ENCODE measurements at places on chromosomes 6 and 20.

DNA sequence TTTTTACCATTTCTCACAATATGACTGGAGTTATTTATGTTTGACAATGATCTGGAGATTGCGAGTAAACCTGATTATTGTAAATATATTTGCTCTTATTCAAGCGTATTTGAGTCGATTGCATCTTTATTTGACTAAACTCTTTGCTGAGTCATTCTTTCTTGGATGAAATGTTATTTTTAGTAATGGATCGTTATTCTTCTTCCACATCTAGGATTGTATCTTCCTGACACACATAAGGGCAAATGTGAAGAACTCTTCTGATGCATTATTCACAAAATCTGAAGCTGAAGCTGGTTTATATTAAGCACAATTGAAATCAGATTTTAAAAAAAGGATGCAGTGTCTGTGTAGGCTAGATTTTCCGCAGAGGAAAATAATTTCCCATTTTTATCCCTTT lies 68.2 kb downstream of the SEL1L2 start:
- no peak for DNase-seq

DNA sequence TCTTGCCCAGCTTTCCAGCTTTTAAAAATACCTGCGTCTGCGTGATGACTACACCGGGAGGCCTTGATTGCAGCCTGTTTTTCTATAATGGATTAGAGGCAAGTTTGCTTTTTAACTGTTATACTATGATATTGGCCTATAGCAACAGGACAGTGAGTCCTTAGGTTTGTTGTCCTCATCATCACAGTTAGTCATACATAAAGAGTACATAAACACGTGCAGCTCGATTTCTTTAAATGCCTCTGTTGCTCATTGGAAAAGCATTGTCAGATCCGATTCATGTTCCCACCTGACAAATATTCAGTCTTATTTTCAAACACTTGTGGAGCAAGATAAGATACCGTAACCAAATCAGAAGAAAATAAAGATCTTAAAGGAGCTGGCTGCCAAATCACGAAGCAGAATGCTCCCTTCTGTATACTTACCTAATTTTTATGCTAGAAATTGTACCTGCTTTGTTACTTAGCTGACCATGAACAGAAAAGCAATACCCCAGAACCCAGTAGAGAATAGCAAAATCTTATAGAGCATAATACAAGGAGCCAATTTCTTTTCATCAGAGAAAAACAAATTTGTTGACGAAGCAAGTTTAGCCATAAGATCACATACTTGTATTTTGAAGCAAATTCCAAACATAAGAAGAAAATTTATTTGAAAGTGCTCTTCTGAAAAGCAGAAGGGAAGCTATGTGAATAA lies 100.4 kb downstream of the TMEM200A start:
- DNase-seq = no peak

- no peak for DNase-seq
Observed at GRCh38 chr6:36714511-36714910, 16.9 kb downstream of the RAB44 start.

DNA sequence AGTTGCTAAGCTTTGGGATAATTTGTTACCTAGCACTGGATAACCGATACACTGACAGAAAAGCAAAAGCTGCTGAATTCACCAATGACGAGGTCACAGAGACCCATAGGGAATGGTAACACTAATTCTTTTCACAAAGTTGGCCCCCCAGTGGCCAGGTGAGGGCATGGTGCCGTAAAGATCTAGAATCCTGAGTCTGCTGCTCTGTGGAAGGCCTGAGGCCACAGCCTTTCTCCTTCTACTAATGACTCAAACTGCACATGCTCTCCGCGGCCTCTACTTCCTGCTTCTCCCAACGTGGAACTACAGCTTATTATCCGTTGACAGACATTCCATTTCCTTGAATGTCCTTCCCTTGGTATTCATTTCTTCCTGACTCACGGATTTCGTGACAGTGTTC lies 127.1 kb downstream of the OPRM1 start:
- DNase-seq = no peak

- no peak for DNase-seq
Observed at GRCh38 chr6:128314190-128314589, 206.2 kb downstream of the PTPRK start.

DNA sequence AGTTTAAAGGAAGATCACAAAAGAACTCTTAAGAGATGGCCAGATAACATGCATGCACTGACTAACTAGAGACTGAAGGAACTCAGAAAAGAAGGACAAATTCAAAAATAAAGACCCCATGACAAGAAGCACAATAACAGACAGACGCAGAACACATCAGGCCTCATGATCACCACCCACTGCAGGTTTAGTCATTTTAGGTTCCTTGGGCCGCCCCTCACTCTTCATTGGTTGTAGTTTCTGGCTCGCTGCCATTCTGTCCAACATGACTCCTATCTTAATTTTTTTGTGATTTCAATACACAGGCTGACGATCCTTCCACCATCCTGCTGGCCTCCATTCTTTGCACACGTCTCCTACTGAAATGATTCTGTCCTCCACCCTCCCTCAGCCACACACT lies 21.6 kb downstream of the STX7 start:
- DNase-seq = no peak

DNA sequence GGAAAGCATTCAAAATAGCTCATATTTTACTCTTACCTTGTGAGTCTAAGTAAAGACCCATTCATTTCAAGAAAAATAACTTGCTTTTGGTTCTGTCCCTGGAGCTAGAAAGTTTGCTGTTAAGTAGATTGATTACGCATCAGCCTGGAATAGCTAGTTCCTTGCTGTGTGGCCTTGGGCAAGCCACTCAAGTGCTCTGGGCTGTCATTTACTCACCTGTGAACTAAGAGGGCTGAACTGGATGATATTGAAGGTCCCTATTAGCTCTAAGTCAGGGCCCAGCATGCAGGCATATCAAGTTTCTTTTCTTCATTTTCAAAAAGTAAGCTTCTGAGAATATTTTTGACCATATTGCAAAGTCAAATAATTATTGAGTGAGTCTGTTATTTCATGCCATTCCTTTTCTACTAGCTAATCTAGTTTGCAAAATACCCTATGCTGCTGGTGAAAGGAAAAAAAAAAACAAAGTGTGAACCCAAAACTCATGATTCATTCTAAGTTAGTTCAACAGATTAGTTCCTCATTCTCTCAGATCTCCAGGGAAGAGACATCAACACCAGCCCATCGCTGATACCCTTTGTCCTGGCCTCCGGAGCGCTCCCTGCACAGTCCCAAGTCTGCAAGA lies 106.5 kb upstream of the GMDS start:
- DNase-seq = no peak

Measured in NCI-H748 treated with DMSO at 0.1 percent for 48 hours (cell line).